ENCODE measurements at places on chromosomes 7 and 10.

- no peak for DNase-seq
Observed at GRCh38 chr10:7432884-7433726, 22.3 kb upstream of the SFMBT2 start.

DNA sequence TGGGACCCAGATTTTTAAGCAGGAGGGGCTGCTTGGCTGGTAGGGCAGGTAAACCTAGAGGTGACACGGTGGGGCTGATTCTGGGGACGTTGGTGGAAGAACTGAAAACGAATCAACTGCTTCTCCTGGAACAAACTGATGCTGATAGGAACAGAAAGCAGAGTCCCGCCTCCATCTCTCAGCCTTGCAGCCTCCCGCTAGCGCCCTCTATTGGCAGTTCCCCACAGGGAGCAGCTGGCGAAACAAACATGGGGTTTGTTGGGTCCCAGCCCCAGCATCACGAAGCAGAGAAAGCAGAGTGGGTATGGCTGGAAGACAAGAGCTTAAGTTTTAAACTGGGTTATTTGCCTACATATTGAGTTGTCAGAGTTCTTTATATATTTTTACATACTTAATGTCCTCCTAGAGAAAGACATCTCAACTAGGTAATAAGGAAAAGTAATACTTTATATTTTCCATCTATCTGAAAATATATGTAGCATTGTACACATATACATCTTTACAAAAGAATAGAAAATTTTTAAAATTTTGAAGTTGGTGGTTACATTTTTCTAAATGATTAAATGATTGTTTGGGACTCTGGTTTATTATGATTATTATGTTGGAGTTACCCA is 42.3 kb upstream of the FOXI2 start:
- DNase-seq: no peak

GRCh38 chr10:128612631-128613030 is 486.4 kb upstream of the MKI67 start:
- DNase-seq: no peak

DNA sequence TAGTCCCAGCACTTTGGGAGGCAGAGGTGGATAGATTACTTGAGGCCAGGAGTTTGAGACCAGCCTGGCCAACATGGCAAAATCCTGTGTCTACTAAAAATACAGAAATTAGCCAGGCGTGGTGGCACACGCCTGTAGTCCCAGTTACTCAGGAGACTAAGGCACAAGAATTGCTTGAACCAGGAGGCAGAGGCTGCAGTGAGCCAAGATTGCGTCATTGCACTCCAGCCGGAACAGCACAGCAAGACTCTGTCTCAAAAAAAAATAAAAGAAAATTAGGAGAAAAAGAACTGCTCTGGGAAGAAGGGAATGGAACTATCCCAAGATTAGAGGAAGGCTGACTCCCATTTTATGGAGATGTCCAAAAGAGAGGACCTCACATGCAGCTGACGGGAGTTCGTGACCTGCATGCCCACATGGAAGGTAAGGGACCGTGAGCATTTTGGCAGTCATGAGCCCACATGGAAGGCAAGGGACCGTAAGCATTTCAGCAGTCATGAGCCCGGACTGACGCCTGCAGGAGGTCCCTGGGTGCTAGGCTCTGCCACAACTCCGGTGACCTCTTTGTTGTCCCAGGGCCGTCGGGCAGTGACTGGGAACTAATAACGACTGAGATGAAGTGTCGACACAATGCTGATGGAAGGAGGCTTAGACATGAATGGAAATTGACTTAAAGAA is 18.6 kb upstream of the GTPBP4 start:
- DNase-seq: no peak

DNA sequence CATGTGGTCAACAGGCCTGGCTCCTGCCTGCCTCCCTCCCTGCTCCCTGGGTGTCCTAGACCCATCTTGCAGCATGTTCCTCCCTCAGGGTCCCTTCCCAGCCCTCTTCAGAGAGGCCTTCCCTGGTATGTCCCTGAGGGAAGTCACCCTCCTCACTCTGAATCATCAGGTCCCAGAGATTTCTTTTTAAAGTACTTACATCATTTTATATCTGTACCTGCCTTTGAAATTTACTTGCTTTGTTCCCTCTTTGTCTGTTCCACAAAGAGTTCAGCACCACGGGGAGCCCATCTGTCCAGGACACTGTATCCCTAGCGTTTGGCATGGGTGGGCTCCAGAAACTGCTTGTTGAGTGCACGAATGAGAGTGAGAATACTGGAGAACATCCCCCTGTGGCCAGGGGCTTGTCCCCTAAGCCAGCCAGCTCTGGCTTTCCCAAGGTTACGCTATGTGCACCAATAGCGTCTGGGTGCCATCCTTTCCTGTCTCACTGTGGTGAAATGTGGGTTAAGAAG is 50.6 kb upstream of the IGFBP3 start:
- no peak for DNase-seq

DNA sequence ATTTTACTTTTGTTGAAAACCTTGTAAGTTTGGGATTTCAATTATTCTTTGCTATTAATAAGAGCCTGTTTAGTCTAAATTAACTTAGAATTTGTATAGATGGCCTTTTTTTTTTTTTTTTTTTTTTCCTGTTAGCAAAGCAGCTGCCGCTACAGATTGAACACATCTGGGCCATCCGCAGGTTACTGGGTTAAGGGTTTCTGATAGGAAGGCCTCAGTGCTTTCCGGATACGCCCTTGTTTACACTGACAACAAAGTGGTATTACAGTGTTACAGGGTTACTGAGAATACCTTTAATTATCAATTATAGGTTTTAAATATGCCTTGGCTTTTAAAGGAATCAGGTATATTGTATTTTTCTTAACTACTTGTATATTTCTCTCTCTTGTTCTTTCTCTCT is 76.8 kb downstream of the PTN start:
- no peak for DNase-seq

DNA sequence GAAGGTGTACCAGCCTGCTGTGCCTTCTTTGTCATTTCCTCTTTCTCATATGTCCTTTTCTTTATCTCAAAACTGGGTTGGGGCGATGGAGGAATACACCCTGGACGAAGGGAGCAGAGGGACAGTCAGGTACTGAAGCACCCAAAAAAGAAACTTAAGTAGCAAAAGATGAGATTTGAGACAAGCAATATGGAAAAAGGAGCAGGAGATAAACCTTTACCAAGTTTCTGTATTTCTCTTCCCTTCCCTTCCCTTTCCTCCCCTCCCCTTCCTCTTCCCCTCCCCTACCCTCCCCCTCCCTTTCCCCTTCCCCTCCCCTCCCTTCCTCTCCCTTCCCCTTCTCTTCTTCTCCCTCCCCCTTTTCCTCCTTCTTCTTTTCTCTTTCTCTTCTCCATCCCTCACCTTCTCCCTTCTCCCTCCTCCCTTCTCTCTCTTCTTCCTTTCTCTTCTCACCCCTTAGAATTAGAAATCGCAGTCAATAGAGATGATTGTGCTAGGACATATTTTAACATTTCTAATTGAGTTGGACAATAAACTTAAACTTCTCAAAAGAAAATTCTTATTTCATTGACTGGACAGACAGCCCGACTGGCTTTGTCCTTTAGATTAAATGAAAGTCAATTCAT is 114.7 kb upstream of the PLXDC2 start:
- DNase-seq: no peak

DNA sequence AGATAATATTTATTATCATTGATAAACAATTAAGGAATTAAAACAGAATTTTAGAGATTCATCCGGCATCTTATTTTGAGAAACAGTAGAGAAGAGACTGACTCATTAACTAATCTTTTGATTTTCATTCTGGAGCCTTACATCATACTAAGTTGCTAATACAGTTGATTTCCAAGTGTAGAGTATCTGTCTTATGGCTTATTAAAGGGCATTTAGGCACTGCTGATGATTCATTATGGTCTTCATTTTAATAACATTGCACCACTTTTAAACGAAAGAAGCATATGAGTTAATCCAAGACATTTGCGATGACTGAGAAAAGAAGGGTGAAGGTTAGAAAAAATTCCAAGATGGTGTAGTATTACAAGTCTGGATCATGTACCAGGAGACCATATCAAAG is 186.0 kb upstream of the CACNA2D1 start:
- DNase-seq: no peak

DNA sequence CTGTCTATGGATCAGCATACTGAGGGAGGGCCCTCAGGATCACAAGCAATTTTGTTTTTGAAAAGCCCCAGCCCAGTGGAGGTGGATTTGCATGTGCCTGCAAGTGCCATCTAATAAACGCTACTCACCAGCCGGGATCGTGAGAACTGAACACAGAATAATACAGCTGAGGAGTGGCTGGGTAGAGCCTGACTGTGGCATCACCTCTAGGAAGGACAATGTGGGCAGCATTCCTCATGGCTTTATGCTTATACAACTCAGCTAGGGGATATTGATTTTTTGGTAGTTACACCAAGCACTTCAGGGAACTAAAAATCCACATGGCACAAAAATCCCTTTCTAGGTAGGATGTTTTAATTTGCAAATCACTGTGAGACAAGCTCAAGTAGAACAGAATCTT is 72.7 kb upstream of the PALS2 start:
- no peak for DNase-seq

DNA sequence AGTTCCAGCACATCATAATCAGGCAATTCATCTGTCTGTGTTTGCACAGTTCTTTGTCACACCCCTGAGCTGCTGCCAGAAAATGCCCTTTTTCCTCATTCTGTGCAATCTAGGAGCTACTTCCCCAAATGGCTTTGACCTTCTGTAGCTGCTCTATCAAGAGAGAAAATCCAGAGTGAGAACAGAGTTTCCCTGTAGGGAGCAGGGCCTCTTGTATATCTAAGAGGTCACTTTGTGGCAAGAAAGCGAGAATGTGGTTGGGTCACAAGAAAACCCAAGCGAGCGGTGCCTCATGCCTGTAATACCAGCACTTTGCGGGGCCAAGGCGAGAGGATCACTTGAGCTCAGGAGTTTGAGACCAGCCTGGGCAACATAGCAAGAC is 24.3 kb downstream of the SLC29A3 start:
- DNase-seq: no peak

DNA sequence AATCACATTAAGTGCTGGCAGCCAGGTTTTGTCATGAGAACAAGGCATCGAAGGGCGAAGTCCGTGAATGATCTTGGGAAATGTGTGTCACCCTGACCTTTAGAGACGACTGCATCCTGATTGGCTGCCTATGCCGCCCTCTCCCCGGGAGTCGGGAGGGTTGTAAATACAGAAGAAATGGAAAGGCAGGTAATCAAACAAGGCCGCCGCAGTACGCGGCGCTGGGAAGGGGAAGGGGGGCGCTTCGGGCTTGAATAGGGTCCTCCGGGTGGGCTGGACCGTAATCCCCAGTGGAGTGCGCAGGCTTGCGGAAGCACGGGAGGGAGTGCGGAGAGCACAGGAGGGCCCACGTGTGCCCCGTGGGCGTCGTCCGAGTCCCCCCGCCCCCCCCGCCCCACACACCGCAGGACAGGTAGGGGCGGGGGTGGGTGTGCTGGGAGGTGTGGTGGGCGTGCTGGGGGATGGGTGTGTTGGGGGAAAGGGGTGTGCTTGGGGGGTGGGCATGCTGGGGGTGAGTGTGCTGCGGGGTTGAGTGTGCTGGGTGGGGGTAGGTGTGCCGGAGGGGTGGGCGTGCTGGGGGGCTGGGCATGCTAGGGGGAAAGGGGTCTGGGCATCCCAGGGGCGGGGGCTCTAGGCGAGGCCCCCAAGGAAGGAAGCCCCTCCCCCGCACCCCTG is 169.4 kb downstream of the ARHGAP12 start:
- peak; percentile 76 for DNase-seq

- no peak for DNase-seq
Observed at GRCh38 chr10:90138844-90139243, 437.5 kb downstream of the KIF20B start.

- DNase-seq: no peak
Observed at GRCh38 chr7:137545059-137545716, 201.7 kb upstream of the PTN start.

GRCh38 chr7:148699024-148699781 is 500 bp downstream of the CUL1 start:
- DNase-seq: peak; percentile 75

- no peak for DNase-seq
Observed at GRCh38 chr10:119520283-119520682, 22.2 kb downstream of the RGS10 start.

DNA sequence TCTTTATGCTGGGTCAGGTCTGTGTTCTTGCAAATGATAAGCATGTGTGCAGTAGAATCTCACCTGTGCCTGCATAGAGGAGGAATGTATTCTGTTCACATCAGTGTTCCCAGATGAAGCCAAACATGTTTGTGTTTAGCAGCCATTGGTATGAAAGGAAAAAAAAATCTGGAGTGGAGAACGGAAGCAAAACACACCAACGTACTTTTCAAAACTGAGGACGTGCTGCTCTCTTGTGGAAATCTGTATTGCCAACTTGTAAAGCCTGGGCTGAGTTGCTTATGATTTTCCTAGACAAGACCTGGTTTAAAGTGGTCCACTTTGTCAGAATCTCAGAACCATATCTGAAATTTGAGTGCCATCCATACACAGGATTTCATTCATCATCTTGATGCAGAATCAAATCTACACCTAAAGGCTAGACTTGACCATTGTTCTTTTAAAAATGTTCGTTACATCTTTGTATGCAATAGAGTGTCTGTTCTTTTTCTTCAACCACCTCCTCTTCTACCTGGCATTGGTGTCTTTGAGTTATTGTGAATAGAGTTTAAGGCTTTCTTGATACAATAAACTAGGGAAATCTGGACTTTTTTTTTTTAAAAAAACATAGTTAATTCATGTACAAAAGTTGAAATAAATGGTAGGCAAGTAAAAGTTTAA is 367.7 kb downstream of the PHF14 start:
- no peak for DNase-seq

- peak; percentile 93 for DNase-seq
Observed at GRCh38 chr7:30028216-30028748, at the start of gene PLEKHA8. TSS of gene PLEKHA8 (plus strand) at chr7:30028412. CDS start at chr7:30028763, 351 bp downstream.

DNA sequence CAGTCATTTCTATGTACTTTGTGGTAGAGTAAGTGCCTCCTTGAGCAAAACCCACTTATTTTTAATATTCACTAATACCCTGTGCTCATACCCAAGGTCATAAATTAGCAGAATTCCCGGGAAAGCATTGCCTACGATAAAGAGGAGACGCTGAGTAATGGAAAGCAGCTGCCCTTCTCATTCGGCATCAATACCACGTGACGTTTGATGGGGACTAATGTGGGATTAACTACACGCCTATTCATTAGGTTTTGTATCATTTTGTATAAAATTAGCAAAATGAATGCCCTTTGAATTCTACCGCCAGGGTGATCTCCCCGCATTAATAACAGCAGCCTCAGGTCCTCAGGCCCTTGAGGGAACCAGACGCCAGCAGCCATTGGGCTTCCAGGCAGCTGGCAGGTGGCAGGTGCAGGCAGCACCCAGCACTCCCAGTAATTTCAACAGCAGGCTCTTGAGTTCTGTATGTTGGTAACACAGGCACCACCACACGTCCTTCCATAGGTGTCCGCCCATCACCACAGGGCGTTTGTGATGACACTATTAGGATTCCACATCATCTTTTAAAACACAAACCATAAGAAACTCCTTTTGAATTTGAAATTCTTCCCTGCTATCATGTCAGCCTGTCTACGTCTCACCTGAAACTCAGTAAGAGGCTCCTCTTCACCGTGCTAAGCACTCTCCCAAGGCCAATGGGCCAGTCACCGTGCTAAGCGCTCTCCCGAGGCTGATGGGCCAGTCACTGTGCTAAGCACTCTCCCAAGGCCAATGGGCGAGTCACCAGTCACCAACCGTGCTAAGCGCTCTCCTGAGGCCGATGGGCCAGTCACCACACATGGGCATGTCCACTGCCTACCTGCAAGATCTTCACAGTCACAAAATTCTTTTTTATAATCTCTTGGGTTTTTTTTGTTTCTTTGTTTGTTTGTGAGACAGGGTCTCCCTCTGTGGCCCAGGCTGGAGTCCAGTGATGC is 509.4 kb downstream of the PTPRN2 start:
- DNase-seq: peak; percentile 22

GRCh38 chr10:11683529-11684320 is 58.5 kb upstream of the ECHDC3 start:
- DNase-seq: no peak

- DNase-seq: no peak
Observed at GRCh38 chr10:113539789-113540188, 13.1 kb upstream of the HABP2 start.

All from sigmoid colon (tissue), 7 donors.